CD4-positive, alpha-beta T cell treated with Interleukin-1 beta for 1 hour (primary cell): ENCODE measurements at places on chromosomes 6 and 20.

GRCh38 chr6:113619077-113619476, 238.1 kb upstream of the MARCKS start:
- DNase-seq = no peak

- DNase-seq = no peak
Observed at GRCh38 chr6:129096651-129097290, 213.8 kb downstream of the LAMA2 start.

DNA sequence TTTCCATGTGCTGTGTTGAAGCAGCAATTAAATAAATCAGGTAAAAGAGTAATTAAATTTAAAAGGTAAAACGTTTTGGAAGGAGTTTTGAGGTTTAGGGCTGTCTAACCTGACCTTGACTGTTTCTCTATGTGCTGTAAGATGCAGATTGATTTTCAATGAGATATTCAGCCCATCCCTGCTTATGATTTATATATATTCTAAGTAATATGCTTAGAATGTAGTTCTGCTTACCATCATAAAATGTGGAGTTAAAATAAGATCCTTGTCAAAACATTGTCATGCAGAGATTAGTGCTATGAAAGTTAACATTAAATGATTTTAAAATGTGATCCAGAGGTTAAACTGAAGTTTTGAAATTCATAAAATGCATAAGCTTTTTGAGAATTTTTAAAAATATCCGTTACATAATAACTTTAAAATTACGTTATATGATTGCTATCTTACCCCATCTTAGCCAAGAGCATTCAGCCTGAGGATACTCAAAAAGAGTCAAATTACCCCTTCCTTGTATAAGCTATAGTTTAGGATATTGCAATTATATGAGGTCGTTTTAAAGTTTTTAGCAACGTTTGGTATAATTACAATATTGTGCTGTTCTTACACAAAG, 122.5 kb downstream of the MTHFD1L start:
- DNase-seq = no peak

DNA sequence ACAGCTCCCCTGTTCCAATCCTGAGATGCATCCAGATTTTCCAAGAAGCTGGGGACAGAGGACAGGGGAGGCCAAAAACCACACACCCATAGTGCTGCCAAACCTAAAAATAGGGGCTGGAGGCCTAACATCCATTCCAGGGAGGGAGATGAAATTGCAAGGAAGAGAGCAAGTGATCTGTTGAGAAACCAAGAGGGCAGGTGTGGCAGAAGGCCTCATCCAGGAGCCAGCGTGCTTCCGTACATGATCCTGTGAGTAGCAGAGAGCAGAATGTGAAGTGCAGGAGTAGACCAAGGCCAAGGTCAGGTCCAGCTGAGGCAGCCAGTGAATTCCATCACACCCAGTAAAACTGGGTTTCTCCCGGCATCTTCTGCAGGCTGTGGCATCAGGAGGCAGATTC, 167.7 kb upstream of the RIN2 start:
- no peak for DNase-seq

DNA sequence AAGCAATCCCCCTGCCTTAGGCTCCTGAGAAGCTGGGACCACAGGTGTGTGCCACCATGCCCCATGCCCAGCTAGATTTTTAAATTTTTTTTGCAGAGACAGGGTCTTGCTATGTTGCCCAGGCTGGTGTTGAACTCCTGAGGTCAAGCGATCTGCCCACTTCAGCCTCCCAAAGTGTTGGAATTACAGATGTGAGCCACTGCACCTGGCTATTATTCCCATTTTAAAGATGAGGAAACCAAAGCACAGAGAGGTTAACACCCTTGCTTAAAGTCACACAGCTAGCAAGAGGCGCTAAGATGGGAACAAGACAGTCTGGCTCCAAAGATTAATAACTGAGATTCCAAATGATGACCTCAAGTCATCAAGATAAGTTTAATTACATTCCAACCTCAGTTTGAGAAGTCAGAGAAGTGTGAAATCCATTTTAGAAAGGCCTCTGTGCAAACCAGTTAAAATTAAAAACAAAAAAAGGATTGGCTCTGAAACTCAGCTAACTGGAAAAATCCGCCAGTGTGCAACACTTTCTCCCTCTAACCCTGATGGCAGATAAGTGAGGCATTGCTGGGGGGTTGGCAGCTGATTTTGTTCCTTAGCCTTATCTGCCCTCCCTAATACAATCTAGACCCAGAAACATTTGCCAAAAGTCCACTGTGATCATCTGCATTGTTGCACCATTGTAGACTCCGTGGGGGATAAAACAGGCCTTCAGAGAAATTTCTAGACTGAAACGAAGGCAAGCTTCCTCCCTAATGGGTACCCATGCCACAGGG, 55.5 kb downstream of the CPNE5 start:
- DNase-seq = no peak

GRCh38 chr6:161169696-161170095, 104.2 kb downstream of the AGPAT4 start:
- no peak for DNase-seq

GRCh38 chr20:59221049-59221706, 57.6 kb downstream of the ZNF831 start:
- no peak for DNase-seq

DNA sequence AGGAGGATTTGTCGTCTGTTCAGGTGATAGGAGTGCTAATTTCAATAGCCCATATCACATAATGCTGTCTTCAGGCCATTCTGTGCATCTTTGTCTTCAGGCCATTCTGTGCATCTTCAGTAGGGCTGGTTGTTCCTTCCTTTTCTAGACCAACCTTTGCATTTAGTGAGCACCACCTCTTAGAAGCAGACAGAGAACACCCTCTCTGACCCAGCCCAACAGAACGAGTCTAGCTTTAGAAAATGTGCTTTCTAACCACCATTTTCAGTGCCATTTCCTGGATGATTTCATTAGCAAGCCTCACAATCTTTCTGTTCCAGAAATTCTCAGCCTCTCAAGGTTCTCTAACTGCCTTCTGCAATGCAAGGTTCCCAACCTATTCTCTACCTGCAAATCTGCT, 215.3 kb upstream of the KCNQ5 start:
- DNase-seq = no peak

DNA sequence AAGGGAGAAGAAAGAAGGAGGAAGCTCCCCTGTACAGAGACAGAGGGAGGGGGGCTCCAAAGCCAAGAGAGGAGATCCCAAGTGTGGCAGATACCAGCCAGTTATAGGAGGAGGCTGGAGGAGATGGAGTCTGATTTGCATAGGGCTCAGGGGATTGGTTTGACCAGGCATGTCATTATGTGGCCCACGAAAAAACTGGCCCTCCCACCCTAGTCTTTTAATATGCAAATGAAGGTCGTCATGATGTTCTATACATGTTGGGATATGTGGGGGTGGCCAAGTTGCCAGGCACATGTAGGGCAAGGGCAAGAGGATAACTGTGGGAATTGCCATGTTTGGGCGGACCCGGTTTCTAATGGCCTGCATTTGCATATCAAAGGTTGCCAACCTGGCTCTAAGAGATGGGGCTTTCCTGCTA, 17.6 kb upstream of the ZFP64 start:
- no peak for DNase-seq

- peak; percentile 3 for DNase-seq
Observed at GRCh38 chr6:154343473-154344308, 12.9 kb downstream of the IPCEF1 start.

GRCh38 chr20:58986286-58986967, 5.4 kb downstream of the NELFCD start:
- no peak for DNase-seq

DNA sequence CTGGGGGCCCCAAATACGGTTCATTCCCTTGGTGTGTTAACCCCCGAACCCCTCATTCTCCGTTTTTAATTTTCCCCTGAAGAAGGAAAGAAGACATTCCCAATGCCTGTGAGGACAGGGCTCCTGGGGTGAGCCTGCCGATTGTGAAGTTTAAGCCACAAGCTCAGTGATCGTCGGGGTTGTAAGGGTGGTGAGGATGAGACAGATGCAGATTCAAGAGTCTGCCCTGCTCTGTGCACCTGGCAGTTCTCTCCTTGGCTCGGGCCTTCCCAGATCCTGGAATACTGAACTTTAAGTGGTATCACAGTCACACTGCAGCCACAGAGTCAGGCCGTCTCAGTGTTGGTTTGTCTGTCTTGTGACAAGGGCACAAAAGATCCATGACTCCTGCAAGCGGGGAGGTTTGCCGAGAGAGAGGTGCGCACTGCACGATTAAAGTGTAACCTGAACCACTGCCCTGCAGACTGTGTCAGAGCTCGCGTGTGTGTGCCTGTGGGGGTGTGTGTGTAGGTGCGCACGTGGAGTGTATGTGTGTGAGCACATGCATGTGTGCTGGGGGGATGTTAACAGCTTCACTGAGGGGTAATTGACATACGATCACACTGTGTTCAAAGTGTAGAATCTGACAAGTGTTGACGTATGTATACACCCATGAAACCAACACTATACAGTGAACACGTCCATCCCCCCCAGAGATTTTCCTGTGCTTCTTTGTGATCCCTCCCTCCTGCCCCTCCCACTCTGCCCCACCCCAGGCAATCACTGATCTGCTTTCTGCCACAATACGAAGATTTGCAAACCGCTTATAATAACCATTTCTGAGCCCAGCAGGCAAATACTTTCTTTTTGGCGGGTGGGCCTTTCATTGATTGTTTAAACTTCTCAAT, 38.9 kb downstream of the RPP40 start:
- no peak for DNase-seq

- DNase-seq = no peak
Observed at GRCh38 chr6:85405175-85405852, 44.6 kb upstream of the NT5E start.

DNA sequence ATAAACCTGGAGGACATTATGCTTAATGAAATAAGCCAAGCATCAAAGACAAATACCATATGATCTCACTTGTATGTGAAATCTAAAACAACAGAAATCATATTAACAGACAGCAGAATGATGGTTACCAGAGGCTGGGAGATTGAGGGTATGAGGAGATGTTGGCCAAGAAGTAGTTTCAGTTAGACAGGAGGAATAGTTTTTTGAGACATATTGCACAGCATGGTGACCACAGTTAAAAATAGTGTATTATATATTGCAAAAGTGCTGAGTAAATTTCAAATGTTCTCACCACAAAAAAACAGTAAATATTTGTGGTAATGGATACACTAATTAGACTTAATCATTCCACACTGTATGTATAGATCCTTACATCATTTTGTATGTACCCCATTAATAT, 1.8 kb downstream of the GABRR1 start:
- DNase-seq = no peak
